ENCODE measurements at places on chromosomes 16 and 17.

- DNase-seq = no peak
Measured at GRCh38 chr17:77458202-77459017, 317.6 kb downstream of the SEC14L1 start.

- DNase-seq = no peak
Measured at GRCh38 chr16:82037666-82038065, 2.6 kb downstream of the HSD17B2 start.

GRCh38 chr16:26317885-26318284 lies 626.1 kb downstream of the HS3ST4 start:
- no peak for DNase-seq

DNA sequence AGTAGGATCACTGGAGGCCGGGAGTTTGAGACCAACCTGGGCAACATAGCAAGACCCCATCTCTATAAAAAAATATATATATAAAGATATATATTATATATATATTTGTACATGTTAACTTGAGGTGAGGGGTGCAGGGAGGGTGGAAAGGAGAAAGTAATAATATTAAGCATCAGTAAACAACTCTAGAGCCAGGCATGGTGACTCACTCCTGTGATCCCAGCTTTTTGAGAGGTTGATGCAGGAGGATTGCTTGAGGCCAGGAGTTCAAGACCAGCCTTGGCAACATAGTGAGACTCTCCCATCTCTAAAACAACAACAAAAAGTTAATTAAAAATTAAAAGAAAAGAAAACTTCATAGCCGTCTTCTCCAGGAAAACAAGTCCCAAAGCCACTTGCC lies 61.7 kb upstream of the SMURF2 start:
- no peak for DNase-seq

GRCh38 chr16:92431-93339 lies 14.7 kb downstream of the MPG start:
- DNase-seq = no peak

DNA sequence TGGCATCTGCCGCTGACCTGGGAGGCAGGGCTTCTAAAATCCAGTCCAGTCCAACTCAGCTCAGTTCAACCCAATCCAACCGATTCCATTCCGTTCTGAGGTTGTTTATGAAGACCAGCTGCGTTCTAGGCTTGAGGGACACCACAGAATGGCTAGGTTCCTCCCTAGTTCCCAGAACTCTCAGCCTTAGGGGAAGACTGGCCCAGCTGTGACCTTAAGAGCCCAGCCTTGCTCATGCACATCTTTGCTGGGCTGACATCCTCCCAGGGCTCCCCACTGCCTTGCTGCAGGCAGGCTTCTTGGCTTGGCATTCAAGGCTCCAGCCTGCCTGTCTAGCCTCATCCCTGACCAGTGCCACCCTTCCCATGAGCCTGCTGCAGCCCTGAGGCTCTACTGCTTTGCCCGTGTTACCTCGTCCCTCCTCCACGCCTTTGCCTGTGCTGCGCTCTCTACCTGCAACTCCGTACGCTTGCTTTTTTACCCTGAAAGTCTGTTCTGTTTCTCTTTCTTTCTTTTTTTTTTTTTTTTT lies 7.9 kb downstream of the SLC12A3 start:
- no peak for DNase-seq

- DNase-seq = peak; percentile 98
Measured at GRCh38 chr17:21287703-21288449, 3.4 kb downstream of the MAP2K3 start.

DNA sequence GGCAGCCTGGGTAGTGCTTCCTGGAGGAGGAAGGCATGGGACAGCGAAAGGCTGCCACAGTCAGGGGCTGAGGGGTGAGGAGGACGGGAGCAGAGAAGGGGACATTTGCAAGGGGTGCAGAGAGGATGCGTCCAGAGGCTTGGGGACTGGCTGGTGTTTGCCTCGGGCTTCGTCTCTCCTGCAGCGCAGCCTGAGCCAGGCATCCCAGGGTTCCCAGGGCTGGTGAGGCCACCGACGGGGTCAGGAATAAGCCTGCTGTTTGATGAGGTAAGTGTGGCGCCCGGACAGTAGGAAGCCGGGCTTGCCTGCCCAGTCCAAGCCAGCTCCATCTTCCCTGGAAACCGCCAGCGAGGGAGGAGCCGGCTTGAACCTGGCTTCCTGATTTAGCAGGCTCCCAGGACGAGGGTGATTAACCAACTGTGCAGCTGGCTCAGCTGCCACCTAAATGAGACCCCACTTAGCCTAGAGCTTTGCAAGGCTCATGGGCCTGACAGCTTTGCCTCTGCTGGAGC lies 47.8 kb downstream of the PITPNM3 start:
- DNase-seq = no peak

DNA sequence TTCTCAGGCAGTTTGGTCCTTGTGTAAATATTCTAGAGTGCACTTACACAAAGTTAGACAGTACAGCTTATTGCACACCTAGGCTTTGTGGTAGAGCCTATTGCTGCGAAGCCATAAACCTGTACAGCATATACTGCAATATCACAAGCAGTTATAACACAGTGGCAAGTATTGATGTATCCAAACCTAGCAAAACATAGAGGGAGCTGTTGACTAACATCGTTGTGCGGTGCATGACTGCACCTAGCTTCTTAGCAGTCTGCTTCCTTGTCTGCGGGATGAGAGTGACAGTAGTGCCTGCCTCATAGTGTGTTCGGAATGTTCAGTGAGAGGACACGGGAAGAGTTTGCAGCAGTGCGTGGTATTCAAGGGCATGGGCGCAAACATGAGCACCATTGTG lies 78.9 kb downstream of the MPRIP start:
- no peak for DNase-seq

- no peak for DNase-seq
Measured at GRCh38 chr17:42422958-42423712, at the start of gene CAVIN1. CAVIN1 (minus strand) TSS chr17:42423256; CDS start chr17:42423097, 159 bp downstream.

GRCh38 chr17:37274461-37274860 lies 101.3 kb upstream of the C17orf78 start:
- DNase-seq = no peak

DNA sequence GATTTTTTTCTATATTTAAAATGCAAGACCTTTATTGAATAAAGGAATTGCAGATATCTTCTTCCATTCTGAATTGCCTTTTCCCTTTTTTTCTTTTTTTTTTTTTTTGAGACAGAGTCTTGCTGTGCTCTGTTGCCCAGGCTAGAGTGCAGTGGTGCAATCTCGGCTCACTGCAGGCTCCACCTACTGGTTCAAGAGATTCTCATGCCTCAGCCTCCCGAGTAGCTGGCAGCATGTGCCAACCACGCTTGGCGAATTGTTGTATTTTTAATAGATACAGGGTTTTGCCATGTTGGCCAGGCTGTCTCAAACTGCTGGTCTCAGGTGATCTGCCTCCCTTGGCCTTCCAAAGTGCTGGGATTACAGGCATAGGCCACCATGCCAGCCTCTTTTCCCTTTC lies 151.5 kb downstream of the CEP112 start:
- DNase-seq = no peak

GRCh38 chr16:68289202-68289601 lies 21.5 kb downstream of the SLC7A6OS start:
- DNase-seq = no peak

DNA sequence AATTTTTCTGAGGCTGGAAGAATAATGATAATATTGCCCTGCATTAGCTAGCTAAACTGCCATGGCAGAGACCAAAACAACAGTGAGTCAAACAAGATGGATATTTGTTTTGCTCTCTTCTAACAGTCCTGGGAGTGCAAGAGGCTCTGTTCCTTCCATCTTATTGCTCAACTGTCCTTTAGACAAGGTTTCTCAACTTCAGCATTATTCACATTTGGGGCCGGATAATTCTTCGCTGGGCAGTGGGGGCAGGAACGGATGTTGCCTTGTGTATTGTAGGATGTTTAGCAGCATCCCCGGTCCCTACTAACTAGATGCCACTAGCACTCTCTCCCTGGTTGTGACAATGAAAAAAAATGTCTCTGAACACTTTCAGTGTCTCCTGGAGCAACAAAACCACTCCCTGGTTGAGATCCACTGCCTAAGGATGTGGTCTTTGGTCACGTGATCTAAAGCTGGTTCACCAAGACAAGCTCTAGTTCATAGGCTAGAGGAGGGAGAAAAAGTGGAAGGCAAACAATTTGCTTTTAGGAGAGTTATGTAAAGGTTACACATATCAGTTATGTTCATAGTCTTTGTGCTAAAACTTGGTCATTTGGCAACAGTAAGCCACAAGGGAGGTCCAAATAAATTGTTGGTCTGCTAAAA lies 144.4 kb downstream of the PCTP start:
- no peak for DNase-seq

GRCh38 chr17:37701496-37701898 lies 43.4 kb downstream of the HNF1B start:
- peak; percentile 23 for DNase-seq

DNA sequence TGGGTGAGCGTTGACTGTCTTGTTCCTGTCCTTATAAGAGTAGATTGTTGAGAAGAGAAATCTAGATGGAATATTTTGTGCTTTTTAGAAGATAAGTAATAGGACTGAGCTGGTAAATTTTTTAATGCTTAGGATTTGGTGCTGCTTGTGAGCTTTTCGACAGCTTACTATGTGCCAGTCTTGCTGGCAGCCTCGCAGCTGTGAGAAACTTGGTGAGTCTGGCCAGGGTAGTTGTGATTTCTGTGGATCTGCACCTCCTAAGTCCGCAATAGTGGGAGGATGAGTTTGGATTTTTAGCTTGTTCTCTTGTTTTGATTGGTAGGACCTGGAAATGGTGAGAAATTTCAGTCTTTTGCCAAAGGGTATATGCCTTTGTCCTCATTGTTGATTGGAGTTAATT lies 3.6 kb downstream of the SOCS7 start:
- no peak for DNase-seq

All from activated T-cell treated with anti-CD3 and anti-CD28 coated beads for 4 hours (primary cell).